Right lobe of liver (tissue), 6 donors: ENCODE measurements at places on chromosomes 7 and 10. TPM values are rescaled to one million over a fixed set of nuclear protein-coding genes. Genes with fewer than 3 reads are reported as not detected.

AGBL3 gene
- 3.5 TPM for total RNA-seq

ZCCHC24 gene
- 19.8 TPM for total RNA-seq

CYP2C9 gene
- total RNA-seq = 1,649 TPM

GRCh38 chr10:35335133-35336083, 901 bp upstream of the CCNY start:
- no peaks in the 10 kb centered on the region for H3K27me3 ChIP-seq
- H3K4me3 ChIP-seq = peak overlapping the region; percentile 89
- peaks cover 32% of the 10 kb centered on the region for H3K4me1 ChIP-seq

GRCh38 chr7:117470777-117471176, 9.0 kb upstream of the CFTR start:
- no peak for DNase-seq
- no peaks in the 10 kb centered on the region for H3K4me1 ChIP-seq
- H3K36me3 ChIP-seq = no peaks in the 10 kb centered on the region
- no peak overlapping the region for H3K27ac ChIP-seq
- no peaks in the 10 kb centered on the region for H3K27me3 ChIP-seq

DNA sequence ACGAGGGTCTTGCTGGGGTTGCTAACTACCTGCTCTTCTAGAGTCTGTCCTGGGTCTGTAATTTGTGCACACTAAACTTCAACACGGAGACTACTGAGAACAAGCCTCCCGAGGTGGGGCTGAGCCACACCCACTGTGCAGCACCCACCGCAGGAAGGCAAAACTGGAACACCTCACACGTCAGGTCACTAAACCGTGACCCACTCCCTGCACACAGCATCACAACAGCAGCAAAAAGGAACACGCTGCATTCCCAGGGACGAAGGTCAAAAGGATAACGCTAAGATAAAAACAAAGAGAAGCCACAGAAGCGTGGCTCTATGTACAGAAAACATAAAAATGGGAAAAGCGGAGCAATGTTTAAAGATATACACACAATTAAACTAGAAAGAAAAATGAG, 170.1 kb downstream of the MAD1L1 start:
- no peak for DNase-seq
- H3K4me1 ChIP-seq = no peaks in the 10 kb centered on the region
- H3K36me3 ChIP-seq = no peaks in the 10 kb centered on the region
- H3K27me3 ChIP-seq = no peaks in the 10 kb centered on the region
- no peak overlapping the region for H3K4me3 ChIP-seq

DNA sequence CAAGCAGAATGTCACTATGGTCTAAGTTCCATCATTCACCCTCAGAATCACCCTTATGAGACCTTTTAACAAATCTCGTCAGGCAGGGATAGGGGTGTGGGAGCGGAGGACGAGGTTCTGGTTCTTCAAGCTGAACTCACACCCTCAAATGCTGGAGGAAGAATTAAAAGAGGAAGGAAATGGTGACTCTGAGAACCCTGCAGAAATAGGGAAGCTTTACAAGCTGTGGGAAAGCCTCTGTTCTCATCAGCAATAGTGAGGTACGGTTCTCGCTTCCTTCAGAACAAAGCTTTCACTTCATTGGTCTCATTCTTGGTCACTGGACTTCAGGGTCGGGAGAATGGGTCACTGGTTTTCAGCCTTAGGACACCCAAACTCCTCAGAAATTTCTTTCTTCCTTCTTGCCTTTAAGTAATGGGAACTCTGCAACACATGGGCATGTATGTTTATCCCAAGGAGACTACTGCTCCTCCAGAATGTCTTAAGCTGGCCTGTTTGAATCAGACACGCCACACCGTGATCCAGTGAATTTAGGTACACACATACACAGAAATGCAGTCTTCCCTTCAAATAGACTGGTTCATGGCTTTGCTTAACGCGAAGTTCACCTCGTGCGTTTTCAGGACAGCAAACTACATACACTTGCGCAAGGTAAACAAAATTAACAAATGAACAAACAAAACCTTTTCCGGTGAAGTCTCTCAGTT, 226.0 kb downstream of the SFMBT2 start:
- no peaks in the 10 kb centered on the region for H3K36me3 ChIP-seq
- no peaks in the 10 kb centered on the region for H3K27me3 ChIP-seq
- no peak for DNase-seq
- H3K27ac ChIP-seq = no peak overlapping the region
- H3K4me3 ChIP-seq = no peak overlapping the region

- H3K4me1 ChIP-seq = peaks cover 1% of the 10 kb centered on the region
- H3K27ac ChIP-seq = no peak overlapping the region
- H3K36me3 ChIP-seq = no peaks in the 10 kb centered on the region
- no peak for DNase-seq
- H3K27me3 ChIP-seq = no peaks in the 10 kb centered on the region
- no peak overlapping the region for H3K4me3 ChIP-seq
These were observed 53.3 kb downstream of the NT5C2 start for GRCh38 chr10:103139803-103140202.

GRCh38 chr7:111198255-111198654, 107.3 kb downstream of the LRRN3 start:
- H3K4me1 ChIP-seq = peaks cover 2% of the 10 kb centered on the region
- H3K36me3 ChIP-seq = no peaks in the 10 kb centered on the region
- no peak overlapping the region for H3K27ac ChIP-seq
- no peak overlapping the region for H3K4me3 ChIP-seq
